Stimulated activated CD4-positive, alpha-beta T cell treated with anti-CD3 and anti-CD28 coated beads, Interleukin-1b, Interleukin-23, amount 100 ng/mL, for 1 hour (primary cell): ENCODE measurements at places on chromosomes 7 and 10.
A peak's percentile ranks its signal among the peaks of the same experiment; 100 is the strongest.

DNA sequence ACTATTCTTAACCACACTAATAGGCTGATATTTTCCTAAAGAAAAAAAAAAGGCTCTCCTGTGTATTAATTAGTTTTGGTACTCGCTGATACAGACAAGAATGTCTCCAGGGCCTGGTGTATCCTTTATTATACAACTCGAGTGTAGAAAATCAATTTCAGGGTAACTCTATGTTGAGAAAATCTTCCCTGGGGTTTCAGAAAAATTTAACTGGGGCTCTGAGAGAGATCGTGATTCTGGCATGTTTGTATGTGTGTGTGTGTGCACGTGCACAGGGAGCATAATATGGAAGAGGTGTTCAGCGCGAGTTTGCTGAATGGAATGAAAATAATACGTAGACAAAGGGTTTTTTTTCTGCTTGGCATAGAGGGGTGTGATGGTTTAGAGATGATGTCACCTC lies 496.8 kb downstream of the GPAM start:
- DNase-seq, result no peak

DNA sequence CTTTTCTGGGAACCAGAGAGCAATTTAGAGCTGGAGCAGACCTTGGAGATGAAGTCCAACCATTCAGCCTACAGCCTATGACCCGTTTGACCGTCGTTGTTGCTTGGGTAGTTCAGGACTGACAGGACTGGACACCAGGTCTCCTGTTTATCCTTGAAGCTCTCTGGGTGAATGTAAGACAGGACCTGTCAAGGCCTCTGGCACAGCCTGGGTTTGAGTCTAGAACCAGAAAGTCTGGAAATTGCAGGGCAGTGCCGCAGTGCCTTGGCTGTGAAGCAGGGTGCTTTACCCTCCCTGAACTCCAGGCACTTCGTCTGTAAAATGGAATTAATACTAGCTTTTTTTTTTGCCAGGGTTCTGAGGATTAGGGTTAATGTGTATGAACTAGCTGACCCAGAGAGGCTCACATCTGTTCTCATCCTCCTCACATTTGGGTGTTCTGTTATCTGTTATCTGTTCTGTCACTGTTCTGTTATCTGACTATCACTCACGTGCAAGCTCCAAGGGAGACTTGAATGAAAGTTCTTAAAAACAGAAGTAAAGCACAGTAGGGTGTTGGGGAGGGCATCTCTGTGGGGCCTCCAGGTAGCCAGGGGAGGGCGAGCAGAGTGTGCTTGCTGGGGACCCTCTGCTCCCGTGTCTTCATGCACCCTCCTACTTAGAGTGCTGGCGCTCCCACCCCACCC lies 9.9 kb downstream of the BLVRA start:
- no peak for DNase-seq

DNA sequence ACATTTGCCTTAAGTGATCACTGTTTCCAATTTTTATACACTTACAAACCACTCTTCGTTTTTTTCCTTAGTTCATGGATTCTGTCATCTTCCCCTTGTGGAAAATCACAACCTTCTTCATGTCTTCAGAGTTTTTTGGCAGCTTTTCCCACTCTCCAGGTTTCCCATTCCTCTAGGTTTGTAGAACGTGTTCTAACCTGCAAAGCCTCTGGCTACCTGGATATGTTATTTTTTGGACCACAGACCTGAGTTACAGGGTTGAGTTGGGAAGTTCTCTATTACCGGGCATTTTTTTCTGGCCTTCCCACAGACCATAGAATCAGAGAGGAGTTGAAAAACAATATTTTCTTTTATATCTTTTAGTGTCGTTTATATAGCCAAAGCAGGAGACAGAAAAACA lies 30.2 kb downstream of the NRG3 start:
- DNase-seq, result no peak

DNA sequence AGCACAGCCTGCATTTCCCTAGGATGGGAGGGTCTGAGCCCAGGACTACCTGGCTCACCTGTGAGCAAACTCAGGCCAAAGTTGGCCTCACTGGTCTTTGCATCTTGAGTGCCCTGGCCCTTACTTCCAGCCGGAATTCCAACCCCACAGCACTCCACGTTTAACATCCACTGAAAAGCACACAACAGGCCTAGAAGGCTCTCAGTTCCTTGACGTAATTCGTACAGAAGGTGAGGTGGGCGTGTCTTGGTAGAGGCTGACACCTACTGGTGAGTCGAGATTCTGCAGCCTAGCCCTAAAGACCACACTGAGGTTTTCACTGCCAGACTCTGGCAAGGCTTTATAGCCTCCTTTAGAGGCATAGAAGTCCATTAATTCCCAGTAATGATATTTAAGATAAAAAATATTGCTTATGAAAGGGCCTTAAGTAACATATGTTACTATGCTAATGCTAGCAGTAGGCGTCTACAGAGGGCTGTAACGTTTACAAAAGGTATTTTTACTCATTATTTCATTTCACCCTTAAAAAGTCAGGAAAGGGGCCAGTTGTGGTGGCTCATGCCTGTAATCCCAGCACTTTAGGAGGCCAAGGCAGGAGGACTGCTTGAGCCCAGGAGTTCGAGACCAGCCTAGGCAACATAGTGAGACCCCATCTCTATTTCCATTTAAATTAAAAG lies 95.8 kb downstream of the HIP1 start:
- peak; percentile 29 for DNase-seq

DNA sequence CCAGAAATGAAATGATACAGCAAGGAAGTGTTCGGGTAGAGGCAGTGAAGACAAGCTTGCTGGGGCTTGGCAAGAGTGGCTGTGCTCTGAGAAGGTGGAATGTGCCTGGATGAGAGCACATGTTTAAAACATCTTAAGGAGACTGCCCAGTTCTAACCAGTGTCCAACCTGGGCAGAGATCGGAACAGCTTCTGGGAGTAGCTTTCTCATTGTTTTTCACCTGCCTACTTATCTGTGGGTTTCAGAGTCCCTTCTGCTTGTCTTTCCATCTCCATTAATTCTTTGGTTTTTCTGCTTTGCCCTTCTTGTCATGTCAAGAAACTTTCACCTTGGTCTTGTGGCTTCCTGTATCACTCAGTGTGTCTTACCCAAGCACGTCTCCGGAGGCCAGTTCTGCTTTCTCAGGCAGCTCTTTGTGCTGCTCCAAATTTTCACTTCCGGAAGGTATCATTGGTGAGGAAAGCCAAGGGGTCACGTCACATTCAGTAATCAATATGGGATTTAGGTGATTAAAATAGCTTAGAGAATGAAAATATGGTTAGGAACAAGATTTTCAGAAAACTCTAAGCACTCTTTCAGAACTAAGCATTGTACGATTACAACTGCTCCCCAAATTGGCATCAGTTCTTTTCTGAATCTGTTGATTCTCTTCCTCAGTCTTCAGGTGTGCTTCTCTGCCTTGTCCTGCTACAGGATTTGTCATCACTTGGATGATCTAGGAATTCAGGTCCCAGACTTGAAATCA lies 5.5 kb upstream of the LAMB4 start:
- no peak for DNase-seq
